ENCODE measurements at places on chromosomes 6 and 20. TPM values are rescaled to one million over a fixed set of nuclear protein-coding genes. Genes with fewer than 3 reads are reported as not detected.

Gene SLC22A2
- not detected for total RNA-seq

Gene MOCS1
- 1.4 TPM for total RNA-seq

Gene LAMA2
- total RNA-seq = 0.72 TPM

Gene SLC35D3
- not detected for total RNA-seq

Gene EDN3
- not detected for total RNA-seq

Gene RSPH9
- not detected for total RNA-seq

Gene LPA
- total RNA-seq = not detected

Gene CENPW
- 64.2 TPM for total RNA-seq

Gene SLC32A1
- total RNA-seq = not detected

Gene CST2
- total RNA-seq = not detected

Gene LY6G5C
- 3.5 TPM for total RNA-seq

Gene PRRT1
- 0.61 TPM for total RNA-seq

Gene CTCFL
- not detected for total RNA-seq

Gene ISM1
- 1.9 TPM for total RNA-seq

Gene PHACTR1
- 0.02 TPM for total RNA-seq

Gene BHLHE23
- not detected for total RNA-seq

Gene PPP1R16B
- total RNA-seq = 156 TPM

Gene TGM3
- not detected for total RNA-seq
